ENCODE measurements at places on chromosomes 3 and 15. TPM values are rescaled to one million over a fixed set of nuclear protein-coding genes. Genes with fewer than 3 reads are reported as not detected.

The NMNAT3 gene
- 5.7 TPM for total RNA-seq

The TRIM42 gene
- total RNA-seq, result not detected

The IRAK2 gene
- 3.6 TPM for total RNA-seq

The MYH15 gene
- 11.2 TPM for total RNA-seq

The CTXND1 gene
- not detected for total RNA-seq

The LRRC49 gene
- 7.4 TPM for total RNA-seq

The TMEM207 gene
- not detected for total RNA-seq

The TEX9 gene
- 5.2 TPM for total RNA-seq

The CASR gene
- not detected for total RNA-seq

The DPPA4 gene
- 0.27 TPM for total RNA-seq

The GRAMD2A gene
- total RNA-seq, result 8.0 TPM

GRCh38 chr3:30596152-30596551 lies 10.2 kb upstream of the TGFBR2 start:
- DNase-seq, result peak; percentile 56

- DNase-seq, result no peak
Observed at GRCh38 chr15:57082054-57082728, 163.7 kb downstream of the TCF12 start.

GRCh38 chr3:104526901-104527401 lies 839.8 kb upstream of the ALCAM start:
- no peak for DNase-seq

GRCh38 chr3:129050556-129051295 lies 9.9 kb upstream of the GP9 start:
- no peak for DNase-seq

DNA sequence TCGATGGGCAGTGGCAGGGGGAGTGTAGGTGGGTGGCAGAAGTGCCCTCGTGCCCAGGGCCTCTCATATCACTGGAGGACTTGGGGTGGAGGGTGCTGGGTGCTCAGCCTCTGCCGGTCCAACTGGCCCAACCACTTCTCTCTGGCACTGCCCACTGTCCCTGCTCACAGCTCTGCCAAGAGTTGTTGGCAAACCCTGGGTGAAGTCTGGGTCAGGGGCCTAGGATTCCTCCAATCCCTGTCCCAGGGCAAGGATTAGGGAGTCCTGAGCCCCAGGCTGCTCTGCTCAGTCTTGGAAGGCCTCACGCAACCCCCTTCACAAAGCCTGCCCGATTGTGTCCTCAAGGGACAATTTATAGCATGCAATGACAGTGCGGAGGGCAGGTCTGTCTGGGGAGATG lies 5.2 kb upstream of the PRKCD start:
- DNase-seq, result no peak

- DNase-seq, result no peak
Observed at GRCh38 chr15:100596792-100597191, 5.2 kb downstream of the LINS1 start.

GRCh38 chr3:32814361-32814760 lies 3.4 kb upstream of the TRIM71 start:
- no peak for DNase-seq

DNA sequence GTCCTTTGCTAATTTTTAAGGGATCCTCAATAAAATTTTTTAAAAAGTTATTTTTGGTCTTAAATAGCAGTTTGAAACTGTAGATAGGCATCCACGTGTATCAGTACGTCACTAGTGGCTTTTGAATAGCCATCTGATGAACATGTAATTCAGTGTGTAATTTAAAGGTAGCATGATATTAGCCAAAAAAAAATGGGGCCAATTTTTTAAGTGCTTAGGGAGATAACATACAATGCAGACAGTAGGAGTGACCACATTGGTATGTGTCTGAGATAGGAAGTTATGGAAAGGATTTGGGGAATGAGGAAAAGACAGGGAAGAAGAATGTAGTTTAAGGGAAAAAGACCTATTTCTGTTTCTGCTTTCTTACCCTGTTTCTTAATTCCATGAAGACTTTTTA lies 2.5 kb downstream of the AP4E1 start:
- no peak for DNase-seq

DNA sequence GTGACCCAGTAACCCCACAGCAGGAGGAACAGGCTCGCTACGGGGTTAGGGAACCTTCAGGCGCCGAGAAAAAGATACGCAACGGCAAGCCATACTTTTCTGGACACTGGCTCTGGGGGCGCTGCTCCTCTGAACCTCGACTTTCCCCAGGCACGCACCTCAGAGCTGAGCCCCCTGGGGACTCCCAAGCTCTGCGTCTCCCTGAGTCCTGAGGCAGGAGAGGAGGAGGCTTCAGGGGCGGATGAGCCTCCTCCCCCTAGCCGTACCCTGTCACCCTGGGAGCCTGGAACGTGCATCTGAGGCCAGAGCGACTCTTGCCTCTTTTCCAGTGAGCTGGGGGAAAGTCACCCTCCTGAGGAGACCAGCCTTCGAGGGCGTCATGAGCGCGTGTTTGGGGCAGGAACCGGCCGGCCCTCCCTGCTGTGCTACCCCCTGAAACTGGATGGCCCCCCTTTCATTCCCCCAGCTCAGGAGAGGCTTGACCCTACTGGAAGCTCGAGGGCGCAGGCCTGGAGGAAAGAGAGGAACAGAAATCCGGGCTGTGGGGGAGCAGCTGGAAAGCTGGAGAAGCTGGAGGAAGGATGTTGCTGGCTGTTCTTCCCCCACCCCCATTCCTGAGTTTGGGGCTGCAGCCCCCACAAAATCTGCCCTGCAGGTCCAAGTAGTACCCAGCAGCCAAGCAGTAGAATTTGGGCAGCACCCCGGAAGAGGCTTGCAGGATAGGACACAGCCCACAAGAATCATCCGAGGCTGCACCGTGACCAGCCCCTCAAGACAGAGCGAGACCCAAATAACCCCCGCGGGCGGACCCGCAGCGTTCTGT lies 25.1 kb upstream of the POLG start:
- no peak for DNase-seq

- no peak for DNase-seq
Observed at GRCh38 chr3:182629521-182629920, 163.8 kb upstream of the ATP11B start.

DNA sequence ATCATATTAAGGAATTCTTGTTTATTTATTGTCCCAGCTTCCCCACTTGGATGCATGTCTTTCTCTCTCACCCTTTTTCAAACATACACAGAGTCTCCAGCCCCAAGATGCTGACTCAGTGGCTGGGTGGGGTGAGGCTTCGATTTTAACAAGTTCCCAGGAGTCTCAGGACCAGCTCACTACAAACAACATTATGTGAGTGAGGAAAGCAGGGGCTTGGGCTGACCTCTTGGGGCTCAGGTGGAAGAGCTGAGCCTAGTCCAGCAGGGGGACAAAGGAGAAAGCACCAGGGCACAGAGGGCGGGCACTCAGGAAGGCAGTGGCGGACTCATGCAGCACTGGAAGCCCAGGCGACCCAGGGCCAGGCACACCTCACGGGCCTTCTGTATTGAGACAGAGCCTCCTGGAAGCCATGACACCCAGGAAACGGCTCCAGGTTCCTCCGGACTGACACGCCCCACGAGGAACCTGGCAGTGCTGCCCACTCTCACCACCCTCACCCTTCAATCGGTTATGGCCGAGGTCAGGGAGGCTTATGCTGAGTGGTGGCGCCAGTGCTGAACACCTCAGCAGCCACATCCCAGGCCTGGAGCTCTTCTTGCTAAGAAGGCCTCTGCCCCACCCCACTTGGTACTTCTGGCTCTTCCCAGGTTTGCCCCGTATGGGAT lies 97.4 kb downstream of the LRIG1 start:
- no peak for DNase-seq

DNA sequence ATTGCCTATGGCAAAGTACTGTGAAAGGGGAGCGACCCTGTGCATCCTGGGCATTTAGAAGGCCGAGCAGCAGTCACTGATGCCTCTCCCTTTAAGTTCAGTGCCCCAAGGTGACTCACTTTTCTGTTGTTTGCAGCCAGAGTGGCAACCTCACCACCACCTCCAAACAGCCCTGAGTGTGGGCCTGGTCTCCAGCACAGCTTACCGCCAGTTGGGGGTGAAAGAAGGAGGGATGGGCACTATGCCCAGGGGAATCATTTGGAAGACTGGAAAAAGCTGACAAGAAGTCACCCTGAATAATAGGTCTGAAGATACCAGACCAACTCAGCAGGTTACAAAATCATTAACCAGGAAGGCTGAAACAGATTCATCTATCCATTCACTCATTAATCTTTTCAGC lies 571.8 kb downstream of the EPHB1 start:
- no peak for DNase-seq

GRCh38 chr3:89783341-89783927 lies 676.0 kb downstream of the EPHA3 start:
- DNase-seq, result no peak

- peak; percentile 83 for DNase-seq
Observed at GRCh38 chr3:53196575-53197407, 35.8 kb downstream of the PRKCD start.

GRCh38 chr3:158991146-158991705 lies 189.4 kb downstream of the MFSD1 start:
- DNase-seq, result no peak

DNA sequence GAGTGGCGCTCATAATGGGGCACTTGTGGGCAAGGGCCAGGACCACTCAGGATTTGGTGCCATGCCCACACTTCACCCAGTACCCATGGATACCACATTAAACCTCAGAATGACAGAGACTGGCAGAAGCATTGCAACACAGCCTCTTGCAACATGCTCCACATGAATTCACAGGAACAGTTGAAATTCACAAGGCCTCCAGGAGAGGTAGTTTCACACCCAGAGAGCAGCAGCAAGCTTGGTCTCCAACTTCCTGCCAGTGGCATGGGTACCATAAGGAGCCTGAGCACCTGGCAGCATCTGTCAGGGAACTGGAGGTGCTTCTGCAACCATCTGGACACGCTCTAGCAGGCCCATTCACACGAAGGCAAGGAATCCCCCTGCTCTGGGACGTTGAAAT lies 101.0 kb downstream of the OSBPL10 start:
- DNase-seq, result no peak

- no peak for DNase-seq
Observed at GRCh38 chr15:58453931-58454793, 22.4 kb downstream of the LIPC start.

DNA sequence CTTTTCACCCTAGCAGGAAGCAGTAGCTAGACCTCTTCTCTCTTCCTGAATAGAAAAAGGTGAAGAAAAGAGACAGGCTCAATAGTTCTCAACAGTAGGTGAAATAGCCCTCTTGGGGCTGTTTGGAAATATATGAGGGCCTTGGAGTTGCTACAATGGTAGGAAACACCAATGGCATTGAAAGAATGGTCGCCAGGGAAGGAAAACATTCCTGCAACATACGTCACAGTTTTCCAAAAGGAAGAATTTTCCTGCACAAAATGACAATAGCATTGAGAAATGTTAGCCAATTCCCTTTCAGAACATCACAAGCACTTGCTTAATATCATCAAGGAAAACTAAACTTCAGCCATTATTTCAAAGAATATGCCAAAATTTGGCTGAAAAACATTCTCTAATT lies 484.5 kb downstream of the IGSF11 start:
- no peak for DNase-seq

DNA sequence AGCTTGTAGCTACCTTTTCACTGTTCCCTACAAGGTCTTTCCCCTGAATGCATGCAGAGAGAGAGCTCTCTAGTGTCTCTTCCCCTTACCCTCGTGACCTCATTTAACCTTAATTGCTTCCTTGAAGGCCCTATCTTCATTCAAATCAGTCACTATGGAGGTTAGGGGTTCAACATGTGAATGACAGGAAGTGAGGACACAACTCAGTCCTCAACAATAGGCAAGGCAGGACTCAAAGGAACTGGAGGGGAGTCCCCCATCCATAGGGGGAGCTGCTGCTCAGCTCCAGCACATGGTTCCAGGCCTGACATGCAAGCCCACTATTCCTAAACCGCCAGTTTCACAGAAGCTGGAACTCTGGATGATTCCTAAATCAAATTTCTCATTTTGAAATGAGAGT lies 33.8 kb upstream of the GYG1 start:
- peak; percentile 8 for DNase-seq

DNA sequence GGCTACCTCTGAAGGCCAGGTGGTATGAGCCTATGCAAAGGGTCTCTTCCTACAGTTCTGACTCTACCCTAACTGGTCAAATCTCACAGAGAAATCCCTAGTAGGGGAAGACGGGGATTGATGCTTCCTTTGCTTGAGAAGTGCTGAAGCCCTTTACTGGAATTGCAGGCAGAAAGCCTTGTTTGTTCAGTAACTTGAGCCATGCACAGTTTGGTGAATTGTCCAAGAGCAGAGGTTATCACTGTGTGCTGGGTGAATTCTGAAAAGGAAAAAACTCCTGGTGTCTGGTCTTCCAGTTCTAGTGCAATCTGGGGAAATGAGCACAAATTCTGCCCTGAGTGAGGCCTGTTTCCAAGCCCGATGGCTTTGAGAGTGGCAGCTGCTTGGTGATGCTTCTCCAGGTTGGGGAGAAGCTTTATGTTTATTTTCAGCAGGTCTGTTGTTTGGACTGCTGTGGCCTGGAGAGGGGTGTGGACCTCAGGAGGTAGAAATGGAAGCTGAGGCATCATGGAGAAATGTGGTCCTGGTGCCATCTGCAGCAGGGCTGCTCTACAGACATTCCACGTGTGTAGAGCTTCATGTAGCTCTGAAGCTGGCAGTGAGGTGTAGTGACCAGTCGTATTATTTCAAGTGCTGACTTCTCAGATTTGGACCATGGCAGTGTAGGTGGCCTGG lies 60.9 kb downstream of the ARNT2 start:
- no peak for DNase-seq

- DNase-seq, result no peak
Observed at GRCh38 chr15:70761046-70761445, 2.3 kb downstream of the UACA start.

DNA sequence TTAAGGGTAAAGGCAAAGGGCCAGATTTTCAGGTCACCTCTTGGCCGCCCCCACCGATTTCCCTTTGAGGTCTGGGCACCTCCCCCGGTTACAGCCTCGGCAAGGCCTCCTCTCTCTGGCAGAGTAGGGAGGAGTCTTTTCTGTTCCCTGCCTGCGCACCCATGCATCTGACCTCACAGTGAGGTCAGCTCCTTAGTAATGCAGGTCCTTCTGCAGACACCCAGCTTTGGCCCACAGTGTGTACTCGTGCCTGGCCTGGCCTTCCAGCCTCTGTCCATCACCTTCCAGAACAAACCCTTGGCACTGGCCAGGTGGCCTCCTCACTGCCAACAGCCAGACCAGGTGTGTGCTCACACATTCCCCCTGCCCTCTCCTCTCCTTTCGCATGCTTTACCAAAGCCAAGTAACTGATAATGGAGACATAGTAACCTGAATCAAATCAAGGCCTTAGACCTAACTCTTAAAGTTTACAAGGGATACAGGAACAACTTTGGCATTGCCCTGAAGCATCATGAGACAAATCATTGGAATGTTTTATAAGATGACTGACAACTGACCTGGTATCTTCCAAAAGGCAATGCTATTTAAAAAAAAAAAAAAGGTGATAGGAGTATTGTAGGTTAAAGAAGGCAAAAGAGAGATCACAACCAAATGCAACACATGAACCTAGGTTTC lies 61.3 kb downstream of the CORO2B start:
- no peak for DNase-seq

Measured in HCT116 (cell line).